ENCODE measurements at places on chromosomes 2 and 18.
A peak's percentile ranks its signal among the peaks of the same experiment; 100 is the strongest.

- DNase-seq, result peak; percentile 75
Measured at GRCh38 chr2:20635675-20636584, 15.0 kb downstream of the HS1BP3 start.

DNA sequence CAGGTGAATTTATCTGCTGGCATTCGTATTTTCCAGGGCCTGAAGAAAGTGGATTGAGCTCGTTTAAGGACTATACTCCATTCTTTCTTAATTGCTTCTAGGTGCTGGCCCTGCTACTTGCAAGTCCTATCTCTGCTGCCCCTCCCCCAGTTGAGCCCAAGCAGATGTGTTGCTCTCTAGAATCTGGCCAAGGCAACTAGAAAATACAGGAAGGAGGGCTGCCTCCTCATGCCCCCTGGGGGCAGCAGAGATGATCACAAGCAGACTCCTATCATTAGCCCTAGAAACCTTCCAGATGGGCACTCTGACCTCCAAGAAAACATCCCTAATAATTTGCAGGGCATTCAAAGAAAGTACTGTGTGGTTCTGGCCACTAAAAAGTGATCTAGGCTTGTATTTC, 72.5 kb upstream of the CYP26B1 start:
- DNase-seq, result no peak

DNA sequence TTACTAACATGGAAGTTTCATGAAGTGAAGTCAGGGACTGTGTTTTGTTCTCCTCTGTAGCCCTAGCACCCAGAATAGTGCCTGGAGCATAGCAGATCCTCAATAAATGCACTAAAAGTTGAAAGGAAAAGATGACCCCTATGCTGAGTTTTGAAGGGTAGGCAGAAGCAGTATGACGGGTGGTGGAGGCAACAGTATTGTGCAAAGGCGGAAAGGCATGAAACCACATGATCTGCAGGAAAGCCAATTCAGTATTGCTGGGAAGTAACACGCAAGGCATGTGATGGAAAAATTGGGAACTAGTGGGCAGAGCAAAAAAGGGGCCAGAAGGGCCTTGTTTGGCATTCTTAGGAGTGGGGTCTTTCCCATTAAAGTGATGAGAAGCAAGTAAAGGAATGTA, 23.1 kb downstream of the DTNB start:
- DNase-seq, result no peak

- DNase-seq, result no peak
Measured at GRCh38 chr2:213252206-213252605, 32.1 kb upstream of the SPAG16 start.

GRCh38 chr2:112764071-112765044, at the start of gene CKAP2L:
Gene CKAP2L (minus strand): TSS chr2:112764609. CDS start chr2:112764598, 11 bp downstream.
- peak; percentile 97 for DNase-seq

GRCh38 chr18:293536-293935, 25.7 kb upstream of the THOC1 start:
- no peak for DNase-seq

DNA sequence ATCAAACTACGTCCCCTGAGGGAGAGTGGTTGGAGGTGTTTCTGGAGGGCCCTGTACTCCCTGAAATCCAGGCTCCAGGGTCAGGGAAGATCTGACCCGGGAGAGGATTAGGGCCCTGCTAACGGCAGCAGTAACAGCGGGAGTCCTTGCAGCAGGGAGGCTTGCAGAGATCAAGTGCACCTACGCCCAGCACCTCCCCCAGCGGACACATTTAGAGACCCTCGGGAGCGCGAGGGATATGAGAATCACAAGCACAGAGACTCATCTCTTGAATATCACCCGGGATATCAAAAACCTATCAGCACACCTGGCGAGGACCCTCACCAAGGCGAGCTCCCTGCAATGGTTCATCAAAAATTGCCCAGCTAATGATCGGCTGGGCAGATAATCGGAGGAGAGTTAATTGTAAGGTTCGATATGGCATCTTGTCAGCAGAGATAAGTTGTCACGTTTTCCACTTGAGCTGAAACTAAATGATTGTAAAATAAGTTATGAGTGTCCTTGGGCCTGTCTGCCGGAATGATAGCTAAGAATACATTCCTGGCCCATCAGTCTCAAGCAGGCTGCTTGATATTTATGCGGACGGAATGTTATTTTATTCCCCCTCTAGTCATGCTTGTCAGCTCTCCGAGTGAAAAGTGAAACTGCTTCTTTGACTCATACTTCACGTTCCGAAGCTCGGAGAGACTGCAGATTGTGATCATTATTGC, 209.8 kb downstream of the GBX2 start:
- DNase-seq, result no peak

DNA sequence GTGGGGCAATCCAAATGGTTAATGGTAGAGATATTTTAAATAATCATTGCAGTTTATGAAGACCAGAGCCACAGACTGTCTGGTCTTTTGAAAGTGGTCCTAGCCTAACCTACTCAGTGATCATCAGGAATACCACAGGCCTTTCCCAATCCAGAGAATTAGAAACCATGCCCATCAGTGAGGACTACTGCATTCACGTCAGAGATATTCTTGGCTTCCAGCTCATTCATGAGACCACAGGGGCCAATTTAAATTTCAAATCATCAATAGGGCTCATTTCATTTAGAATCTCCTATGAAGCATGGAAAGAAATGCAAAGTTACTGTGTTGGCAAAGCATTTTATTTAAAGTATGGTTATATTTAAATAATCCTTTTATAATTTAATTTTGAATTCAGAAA, 362.3 kb upstream of the KCNJ3 start:
- DNase-seq, result no peak

GRCh38 chr18:12246849-12247808, 7.0 kb upstream of the CIDEA start:
- DNase-seq, result no peak

- DNase-seq, result no peak
Measured at GRCh38 chr2:72991980-72992733, 74.8 kb downstream of the EMX1 start.

GRCh38 chr18:7926526-7926925, 359.4 kb downstream of the PTPRM start:
- DNase-seq, result peak; percentile 62

GRCh38 chr2:35787302-35788031, 568.1 kb upstream of the CRIM1 start:
- DNase-seq, result no peak

DNA sequence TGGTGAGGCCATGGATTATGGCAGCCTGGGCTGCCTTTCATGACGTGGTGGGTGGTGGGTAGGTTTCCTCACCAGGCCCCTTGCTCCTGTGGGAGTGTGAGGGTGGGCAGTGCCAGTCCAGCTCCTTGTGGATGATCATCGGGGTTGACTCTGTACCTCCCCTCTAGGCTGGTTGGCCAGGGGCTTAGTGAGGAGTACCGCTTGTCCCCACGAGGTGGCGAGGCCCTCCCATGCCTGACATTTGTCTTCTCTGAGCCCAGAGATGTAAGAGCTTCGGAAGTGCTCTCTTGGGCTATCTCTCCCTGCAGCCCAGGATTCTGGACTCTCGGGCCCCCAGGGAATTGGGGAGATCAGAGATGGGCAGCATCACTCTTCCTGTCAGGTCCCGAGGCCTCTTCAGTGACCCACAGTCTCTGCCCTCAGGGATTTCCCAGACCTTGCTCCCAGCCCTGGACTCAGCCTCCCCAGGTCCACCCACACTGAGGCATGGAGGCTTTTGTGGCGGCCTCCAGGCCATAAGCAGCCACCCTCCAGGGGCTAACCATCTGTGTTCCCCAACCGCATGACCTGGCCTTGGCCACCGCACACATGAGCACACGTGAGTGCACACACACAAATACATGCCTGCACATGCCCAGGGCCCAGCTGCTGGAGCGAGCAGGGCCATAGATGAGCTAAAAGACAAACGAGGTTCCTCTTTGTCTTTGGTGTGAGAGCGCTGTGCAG, 6.5 kb downstream of the SPR start:
- peak; percentile 41 for DNase-seq

Data from NCI-H510A (cell line).